Small intestine (tissue), 16 donors: ENCODE measurements at places on chromosomes 2 and 18.

GRCh38 chr18:77063260-77063659 is 69.3 kb downstream of the MBP start:
- H3K4me1 ChIP-seq = peaks cover 41% of the 10 kb centered on the region
- no peaks in the 10 kb centered on the region for H3K27me3 ChIP-seq
- H3K36me3 ChIP-seq = no peaks in the 10 kb centered on the region

DNA sequence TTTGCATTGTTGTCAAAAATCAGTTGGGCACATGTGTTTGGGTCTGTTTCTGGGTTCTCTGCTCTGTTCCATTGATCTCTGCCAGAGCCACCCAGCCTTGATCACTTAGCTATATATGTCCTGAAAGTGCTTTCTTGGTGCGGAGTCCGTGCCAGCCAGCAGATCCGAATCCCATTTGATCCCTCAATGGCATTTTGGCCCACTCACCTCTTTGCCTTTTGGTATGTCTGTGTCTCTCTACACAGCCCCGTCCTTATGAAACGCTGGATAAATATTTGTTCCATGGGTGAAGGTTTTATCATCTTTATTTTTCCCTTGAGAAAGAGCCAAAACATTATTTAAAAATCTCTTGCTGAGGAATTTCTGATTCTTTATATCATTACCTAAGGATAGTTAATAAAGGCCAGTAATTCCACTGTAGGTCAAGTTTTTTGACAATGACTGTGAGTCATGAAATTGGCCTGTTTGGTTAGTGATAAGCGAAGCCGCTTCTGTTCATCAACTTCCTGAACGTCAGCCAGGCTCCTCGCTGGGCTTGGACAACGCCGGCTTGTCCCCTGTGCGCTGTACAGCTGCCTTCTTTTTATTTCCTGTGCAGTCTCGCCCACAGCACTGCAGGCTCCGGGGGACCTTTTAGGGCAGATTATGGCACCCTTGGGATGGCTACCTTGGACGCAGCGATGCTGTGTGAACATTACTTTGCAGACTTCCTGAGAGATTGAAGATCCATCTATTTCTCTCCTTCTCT is 24.9 kb downstream of the MTCL1 start:
- H3K36me3 ChIP-seq = no peaks in the 10 kb centered on the region
- peak overlapping the region; percentile 61 for H3K27ac ChIP-seq
- no peaks in the 10 kb centered on the region for H3K27me3 ChIP-seq
- peaks cover 4% of the 10 kb centered on the region for H3K4me1 ChIP-seq

GRCh38 chr2:33620-34019 is 12.7 kb downstream of the FAM110C start:
- H3K36me3 ChIP-seq = no peaks in the 10 kb centered on the region
- peak; percentile 84 for DNase-seq
- no peaks in the 10 kb centered on the region for H3K27me3 ChIP-seq
- peaks cover 12% of the 10 kb centered on the region for H3K4me1 ChIP-seq

DNA sequence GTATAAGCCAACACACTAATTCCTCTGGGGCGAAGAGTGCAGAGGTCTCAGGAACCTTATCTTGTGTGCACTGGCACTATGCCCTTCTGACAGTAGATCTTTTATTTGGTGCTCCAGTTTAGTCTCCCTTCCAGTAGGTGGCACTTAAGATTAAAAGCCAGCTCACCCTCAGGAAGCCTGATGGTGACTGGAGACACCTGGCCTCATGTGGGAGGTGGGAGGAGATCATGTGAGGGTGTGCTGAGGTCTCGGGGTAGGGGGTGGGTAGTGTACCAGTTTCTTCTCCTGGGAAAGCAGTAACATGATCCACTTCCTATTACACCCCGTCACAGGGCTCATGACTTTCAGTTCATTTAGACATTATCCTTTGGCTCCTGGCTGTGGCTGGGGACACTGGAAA is 654.9 kb downstream of the ADCYAP1 start:
- no peak for DNase-seq
- H3K36me3 ChIP-seq = no peaks in the 10 kb centered on the region
- H3K4me3 ChIP-seq = no peak overlapping the region
- H3K27ac ChIP-seq = no peak overlapping the region

GRCh38 chr2:86226636-86227520 is 27.6 kb downstream of the MRPL35 start:
- H3K27me3 ChIP-seq = no peaks in the 10 kb centered on the region
- H3K27ac ChIP-seq = no peak overlapping the region
- DNase-seq = no peak

GRCh38 chr2:10285556-10286198 is 17.0 kb upstream of the HPCAL1 start:
- no peaks in the 10 kb centered on the region for H3K27me3 ChIP-seq
- H3K4me3 ChIP-seq = no peak overlapping the region
- H3K36me3 ChIP-seq = no peaks in the 10 kb centered on the region
- DNase-seq = no peak
- H3K27ac ChIP-seq = no peak overlapping the region

DNA sequence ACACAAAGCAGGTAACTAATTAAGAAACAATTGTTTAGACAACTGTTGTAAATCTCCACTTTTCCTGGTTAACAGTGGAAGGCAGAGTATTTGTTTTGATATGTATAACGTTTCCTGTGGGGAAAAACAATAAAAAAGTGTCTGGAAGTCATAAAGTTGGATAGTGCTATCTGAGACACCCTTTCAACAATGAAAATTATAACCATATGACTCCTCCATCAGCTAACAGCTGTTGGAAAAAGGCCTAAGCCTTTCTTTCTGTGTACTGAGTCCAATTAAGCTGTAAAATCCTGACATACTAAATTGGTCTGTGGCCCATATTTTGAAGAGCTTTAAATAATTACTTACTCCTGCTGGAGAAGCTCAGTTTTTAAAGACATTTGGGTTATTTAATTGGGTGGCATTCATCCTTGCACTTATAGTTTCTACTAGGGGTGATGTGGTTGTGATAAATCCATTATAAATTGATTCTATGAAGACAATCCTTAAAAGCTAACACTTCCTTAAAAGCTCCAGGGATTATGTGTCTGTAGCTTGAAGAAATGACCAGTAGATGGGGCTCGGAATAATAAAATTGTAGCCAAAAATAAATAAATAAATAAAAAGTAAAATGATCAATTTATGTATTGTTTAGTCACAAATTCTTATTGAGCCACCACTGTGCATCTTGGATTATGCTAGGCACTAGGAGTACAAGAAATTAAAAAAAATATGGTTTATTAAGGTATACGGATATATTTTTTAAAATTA is 698.1 kb upstream of the NXPH2 start:
- no peak overlapping the region for H3K4me3 ChIP-seq
- H3K36me3 ChIP-seq = no peaks in the 10 kb centered on the region
- H3K27me3 ChIP-seq = no peaks in the 10 kb centered on the region
- no peaks in the 10 kb centered on the region for H3K4me1 ChIP-seq
- DNase-seq = peak; percentile 8

DNA sequence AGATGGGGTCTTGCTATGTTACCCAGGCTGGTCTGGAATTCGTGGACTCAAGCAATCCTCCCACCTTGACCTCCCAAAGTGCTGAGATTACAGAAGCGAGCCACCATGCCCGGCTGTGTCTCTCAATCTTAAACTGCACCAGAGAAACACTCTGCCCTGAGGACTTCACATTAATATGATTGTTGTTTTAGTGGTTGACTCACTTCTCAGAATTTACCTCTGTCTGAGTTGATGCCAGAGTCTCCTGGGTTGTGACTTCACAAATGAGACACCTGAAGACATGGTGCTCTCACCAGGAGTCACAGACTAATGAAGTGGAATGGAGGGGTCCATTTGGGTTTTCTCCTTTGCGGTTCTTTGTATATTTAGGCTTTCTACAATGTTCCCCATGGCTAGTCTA is 61.0 kb upstream of the TGIF1 start:
- H3K36me3 ChIP-seq = no peaks in the 10 kb centered on the region
- H3K27me3 ChIP-seq = no peaks in the 10 kb centered on the region
- DNase-seq = no peak
- no peaks in the 10 kb centered on the region for H3K4me1 ChIP-seq
- no peak overlapping the region for H3K27ac ChIP-seq

- no peaks in the 10 kb centered on the region for H3K36me3 ChIP-seq
- no peak overlapping the region for H3K27ac ChIP-seq
- DNase-seq = no peak
- no peak overlapping the region for H3K4me3 ChIP-seq
- peaks cover 2% of the 10 kb centered on the region for H3K4me1 ChIP-seq
These were observed 107.9 kb downstream of the RNF144A start for GRCh38 chr2:7025082-7025481.

DNA sequence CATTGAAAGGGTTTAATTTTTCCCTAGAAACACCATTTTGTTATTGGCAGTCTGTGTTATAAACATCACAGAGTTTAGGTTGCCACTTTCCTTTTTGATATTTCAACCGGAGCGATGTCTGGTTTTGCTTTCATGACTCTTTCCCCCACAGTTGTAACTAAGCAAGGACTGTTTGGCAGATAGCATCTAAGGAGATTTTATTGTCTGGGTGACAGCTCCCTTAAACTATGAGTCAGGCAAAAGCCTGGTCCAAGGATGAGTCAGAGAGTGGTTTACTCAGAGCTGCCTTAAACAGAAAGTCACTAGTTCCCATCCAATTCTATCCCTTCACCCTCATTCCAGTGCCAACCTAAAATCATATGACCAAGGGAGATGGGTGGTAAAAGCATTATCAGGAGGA is 341.6 kb upstream of the VWC2L start:
- H3K4me1 ChIP-seq = no peaks in the 10 kb centered on the region
- no peak overlapping the region for H3K27ac ChIP-seq
- DNase-seq = peak; percentile 0

- no peaks in the 10 kb centered on the region for H3K27me3 ChIP-seq
- no peak overlapping the region for H3K27ac ChIP-seq
- no peaks in the 10 kb centered on the region for H3K36me3 ChIP-seq
- no peak overlapping the region for H3K4me3 ChIP-seq
- no peak for DNase-seq
- no peaks in the 10 kb centered on the region for H3K4me1 ChIP-seq
These were observed 138.7 kb upstream of the AQP4 start for GRCh38 chr18:27004056-27004829.

DNA sequence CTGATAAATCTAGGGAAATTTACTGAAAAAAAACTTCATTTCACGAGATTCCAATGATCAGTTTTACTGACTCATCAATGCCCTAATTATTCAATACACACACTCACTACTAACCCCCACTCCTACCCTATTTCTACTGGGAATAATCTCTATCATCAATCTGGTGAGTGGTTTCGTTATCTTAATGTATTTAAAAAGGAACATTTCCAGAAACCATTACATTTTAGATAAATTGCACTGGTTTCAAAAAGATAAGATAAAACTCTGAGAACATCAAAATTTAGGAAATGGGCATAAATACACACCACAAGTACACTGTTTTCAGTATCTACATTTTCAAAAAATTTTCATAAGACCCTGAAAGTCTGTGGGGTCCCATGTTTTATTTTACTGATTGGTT is 471.4 kb upstream of the PKDCC start:
- no peak overlapping the region for H3K4me3 ChIP-seq
- DNase-seq = no peak
- H3K4me1 ChIP-seq = no peaks in the 10 kb centered on the region

GRCh38 chr2:167388497-167388896 is 500.2 kb downstream of the XIRP2 start:
- no peak overlapping the region for H3K4me3 ChIP-seq
- H3K27ac ChIP-seq = no peak overlapping the region
- DNase-seq = no peak
- H3K27me3 ChIP-seq = no peaks in the 10 kb centered on the region
- no peaks in the 10 kb centered on the region for H3K36me3 ChIP-seq
- no peaks in the 10 kb centered on the region for H3K4me1 ChIP-seq

DNA sequence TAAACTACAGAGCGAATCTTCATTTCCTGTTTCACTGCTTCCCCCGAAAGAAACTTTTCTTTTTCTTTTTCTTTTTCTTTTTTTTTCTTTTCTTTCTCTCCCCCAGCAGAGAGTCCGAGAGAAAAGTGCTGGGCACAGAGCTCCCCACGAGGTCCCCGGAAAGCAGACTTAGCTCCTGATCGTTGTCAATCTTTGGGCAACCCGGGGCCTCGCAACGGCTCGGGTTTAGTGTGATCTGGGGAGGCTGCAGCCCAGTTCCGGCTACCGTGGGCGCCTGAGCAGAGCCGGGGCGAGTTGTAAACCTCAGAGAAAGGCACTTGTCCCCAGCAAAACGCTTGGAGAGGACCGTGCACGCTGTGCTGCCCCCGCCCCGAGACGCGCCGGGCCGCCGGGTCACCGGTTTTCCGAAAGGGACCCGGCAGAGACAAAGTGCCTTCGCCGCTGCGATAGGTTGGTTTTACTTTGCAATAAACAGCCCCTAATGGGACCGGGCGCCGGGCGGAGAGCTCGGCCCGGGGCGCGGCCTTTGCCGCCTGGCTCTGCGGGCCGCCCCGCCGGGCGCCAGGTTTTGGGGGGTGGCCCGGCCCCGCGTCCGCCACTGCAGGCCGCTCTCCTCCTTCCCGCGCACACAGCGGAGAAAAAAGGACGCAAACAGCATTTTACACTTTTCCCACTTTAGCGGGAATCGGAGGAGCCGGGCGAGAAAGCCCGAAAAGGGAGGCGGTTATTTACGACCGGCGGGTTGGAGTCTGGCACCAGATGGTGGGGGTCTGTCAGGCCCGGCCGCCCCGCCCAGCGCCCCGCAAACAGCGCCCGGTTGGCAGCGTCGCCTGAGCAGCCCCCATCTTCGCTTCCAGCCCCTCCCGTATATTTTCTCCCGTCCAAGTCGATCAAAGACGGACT is 136.0 kb downstream of the INSIG2 start:
- DNase-seq = peak; percentile 48
- H3K27ac ChIP-seq = no peak overlapping the region
- peaks cover 6% of the 10 kb centered on the region for H3K27me3 ChIP-seq
- H3K4me3 ChIP-seq = peak overlapping the region; percentile 26
- H3K4me1 ChIP-seq = no peaks in the 10 kb centered on the region

- H3K4me3 ChIP-seq = no peak overlapping the region
- H3K4me1 ChIP-seq = no peaks in the 10 kb centered on the region
- no peak for DNase-seq
- H3K36me3 ChIP-seq = no peaks in the 10 kb centered on the region
- H3K27me3 ChIP-seq = no peaks in the 10 kb centered on the region
These were observed 280.6 kb downstream of the ZEB2 start for GRCh38 chr2:144239306-144239705.

DNA sequence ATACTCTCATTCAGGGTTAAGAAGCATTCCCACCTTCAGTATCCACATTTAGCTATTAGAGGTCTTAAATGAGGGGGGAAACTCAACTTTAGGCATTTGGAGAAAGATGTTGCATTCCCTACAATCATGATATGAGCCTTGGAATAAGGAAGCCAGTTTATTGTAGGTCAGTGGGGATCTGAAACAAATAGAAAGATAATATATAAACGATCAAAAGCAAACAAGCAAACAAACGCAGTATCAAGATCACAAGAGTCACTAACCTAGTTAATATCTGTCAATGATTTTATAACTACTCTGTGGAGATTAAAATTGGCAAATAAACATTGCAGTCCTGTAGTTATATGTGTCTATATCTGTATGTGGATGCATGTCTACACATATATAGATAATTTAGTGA is 152.4 kb upstream of the LRATD1 start:
- H3K4me3 ChIP-seq = no peak overlapping the region
- no peak for DNase-seq
- no peaks in the 10 kb centered on the region for H3K27me3 ChIP-seq
- H3K27ac ChIP-seq = no peak overlapping the region
- H3K4me1 ChIP-seq = no peaks in the 10 kb centered on the region
- H3K36me3 ChIP-seq = no peaks in the 10 kb centered on the region
